ENCODE measurements at places on chromosomes 3 and 15.
A peak's percentile ranks its signal among the peaks of the same experiment; 100 is the strongest.

GRCh38 chr3:181006541-181006940, 17.0 kb upstream of the DNAJC19 start:
- no peak for DNase-seq

DNA sequence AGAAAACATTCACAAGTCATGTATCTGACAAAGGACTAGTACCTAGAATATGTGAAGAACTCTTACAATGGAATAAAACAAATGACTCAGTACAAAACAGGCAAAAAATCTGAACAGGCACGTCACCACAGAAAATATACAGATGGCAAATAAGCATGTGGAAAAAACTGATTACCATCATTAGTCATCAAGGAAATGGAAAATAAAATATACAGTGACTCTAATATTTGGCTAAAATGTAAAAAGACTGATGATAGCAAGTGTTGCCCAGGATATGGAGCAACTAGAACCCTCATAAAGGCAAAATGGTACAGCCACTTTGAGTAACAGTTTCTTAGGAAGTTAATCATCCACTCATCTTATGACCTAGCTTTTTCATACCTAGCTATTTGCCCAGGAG, 95.8 kb upstream of the ABHD17C start:
- no peak for DNase-seq

DNA sequence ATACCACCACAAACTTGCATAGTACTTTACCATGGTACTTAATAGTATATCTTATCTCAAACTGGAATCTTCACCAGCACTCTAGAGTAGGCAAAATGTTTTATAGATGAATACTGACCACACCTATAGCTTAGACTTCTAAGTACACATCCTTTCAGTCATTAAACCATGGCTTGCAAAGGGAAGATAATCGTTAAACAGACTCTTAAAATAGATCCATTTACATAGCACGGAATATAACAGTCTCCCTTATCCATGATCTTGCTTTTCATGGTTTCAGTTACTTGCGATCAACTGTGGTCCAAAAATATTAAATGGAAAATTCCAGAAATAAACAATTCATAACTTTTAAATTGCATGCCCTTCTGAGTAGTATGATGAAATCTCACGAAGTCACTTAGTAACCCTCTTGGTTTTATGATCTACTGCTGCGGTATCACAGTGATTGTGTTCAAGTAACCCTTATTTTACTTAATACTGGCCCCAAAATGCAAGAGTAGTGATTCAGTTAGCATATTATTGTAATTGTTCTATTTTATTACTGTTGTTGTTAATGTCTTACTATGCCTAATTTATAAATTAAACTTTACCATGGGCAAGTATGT, 111.4 kb downstream of the HERC1 start:
- DNase-seq: no peak

- DNase-seq: no peak
Observed at GRCh38 chr3:171218069-171218468, 191.5 kb upstream of the SLC2A2 start.

DNA sequence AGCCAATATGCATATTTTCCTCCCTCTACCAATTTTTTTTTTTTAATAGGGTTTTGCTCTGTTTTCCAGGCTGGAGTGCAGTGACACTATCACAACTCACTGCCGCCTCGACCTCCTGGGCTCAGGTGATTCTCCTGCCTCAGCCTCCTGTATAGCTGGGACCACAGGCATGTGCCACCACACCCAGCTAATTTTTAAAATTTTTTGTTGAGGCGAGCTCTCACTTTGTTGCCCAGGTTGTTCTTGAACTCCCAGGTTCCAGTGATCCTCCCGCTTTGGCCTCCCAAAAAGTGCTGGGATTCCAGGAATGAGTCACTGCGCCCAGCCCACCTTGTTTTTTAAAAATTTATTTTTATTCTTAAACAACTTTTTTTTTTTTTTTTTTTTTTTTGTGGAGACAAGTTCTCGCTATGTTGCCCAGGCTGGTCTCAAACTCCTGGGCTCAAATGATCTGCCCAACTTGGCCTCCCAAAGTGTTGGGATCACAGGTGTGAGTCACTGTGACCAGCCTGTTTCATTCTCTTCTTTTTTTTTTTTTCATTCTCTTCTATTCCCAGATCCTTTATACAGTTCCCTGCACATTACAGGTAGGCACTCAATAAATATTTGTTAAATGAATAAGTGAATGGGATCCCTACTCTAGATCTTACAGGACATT, 40.5 kb upstream of the PIK3CB start:
- no peak for DNase-seq

- no peak for DNase-seq
Observed at GRCh38 chr15:85692873-85693272, 101.9 kb downstream of the KLHL25 start.

DNA sequence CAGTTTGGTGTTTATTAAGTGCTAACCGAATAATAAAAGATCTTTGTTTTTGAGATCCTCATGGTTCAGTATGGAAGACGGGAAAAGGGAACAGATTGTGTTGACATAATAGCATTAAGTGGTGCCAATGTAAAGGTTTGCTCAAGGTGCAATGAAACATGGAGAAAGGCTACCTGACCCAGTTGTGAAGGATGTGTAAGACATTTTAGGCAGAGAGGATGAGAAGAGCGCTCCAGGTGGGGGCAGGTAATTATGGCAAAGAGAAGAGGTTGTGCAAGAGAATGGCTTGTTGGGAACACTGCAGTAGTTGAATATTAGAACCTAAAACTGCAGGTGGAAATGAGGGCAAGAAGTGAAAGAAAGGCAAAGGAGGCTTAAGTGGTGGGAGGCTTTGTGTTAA, 140.8 kb downstream of the DIPK2A start:
- no peak for DNase-seq

DNA sequence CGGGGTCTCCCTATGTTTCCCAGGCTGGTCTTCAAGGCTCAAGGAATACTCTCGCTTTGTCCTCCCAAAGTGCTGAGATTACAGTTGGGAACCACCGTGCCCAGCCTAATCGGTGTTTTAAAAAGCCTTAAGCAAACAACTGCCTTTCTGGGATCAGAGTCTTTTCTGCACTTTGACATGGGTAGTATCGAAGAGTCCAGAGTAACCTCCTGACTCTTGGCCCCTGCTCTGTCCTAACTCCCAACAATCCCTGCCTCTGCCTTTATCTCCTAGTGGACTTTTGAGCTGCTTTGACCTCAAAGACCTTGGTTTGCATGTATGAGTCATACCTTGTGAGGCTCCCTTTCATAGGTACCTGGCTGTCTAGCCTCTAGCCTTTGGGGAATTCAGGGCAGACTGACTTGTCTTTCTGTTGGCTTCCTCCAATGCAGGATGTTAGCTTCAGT, 21.0 kb upstream of the HACD2 start:
- no peak for DNase-seq

DNA sequence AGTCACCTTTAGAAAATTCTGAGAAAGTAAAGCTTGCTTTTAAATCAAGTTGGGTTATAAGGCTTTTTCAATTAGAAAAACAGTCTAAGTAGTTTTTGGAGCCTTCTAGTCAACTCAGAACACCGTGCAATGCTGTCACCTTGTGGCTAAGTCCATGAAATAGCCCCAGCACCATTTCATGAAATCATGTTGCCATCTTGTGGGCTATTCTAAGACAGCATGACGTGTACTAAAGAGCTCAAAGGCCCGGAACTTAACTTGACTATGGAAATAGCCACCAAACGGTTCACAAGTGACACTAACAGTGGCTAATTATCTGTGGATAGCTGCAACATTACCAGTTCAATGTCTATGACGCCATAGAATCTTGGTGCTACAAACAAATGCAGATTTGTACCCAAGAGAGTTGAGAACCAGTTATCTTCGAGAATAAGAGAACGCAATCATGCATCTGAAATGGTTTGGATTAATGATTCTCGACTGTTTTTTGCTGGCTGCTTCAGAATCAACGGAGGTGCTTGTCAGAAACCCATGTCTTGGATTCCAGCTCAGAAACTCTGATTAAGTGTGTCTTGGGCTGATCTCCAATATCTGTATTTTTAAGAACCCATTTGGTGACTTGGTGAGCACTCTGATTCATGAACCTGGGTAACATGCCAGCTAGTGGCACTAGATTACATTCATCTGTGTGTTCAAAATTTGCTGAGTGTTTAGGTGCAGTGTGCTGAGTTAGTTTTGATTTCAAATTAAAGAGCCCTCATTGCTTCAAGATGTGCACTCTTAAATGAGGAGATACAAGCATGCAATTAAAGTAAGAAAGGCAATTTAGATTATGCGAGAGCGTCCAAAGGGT, 111.2 kb upstream of the MCTP2 start:
- DNase-seq: peak; percentile 94

- DNase-seq: no peak
Observed at GRCh38 chr3:179181993-179182551, 33.9 kb downstream of the PIK3CA start.

DNA sequence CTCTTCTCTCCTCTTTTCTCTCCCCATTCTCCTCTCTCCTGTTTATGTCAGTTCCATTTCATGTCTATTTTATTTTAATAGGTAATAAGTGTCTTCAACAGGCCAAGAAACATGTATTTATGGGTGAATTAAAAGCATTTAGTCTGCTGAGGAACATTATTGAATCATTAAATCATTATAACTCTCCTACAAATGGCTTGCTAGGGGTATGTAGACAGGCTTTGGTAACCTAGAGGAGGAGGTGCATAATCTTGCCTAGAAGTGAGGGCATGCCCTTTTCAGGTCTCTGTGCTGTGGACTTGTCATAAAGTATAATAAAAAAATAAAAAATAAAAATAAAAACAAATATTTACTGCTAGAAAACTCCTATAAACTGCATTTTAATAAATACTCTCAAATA, 88.9 kb upstream of the SNTN start:
- no peak for DNase-seq

- no peak for DNase-seq
Observed at GRCh38 chr15:32636410-32636809, 5.1 kb upstream of the SCG5 start.

DNA sequence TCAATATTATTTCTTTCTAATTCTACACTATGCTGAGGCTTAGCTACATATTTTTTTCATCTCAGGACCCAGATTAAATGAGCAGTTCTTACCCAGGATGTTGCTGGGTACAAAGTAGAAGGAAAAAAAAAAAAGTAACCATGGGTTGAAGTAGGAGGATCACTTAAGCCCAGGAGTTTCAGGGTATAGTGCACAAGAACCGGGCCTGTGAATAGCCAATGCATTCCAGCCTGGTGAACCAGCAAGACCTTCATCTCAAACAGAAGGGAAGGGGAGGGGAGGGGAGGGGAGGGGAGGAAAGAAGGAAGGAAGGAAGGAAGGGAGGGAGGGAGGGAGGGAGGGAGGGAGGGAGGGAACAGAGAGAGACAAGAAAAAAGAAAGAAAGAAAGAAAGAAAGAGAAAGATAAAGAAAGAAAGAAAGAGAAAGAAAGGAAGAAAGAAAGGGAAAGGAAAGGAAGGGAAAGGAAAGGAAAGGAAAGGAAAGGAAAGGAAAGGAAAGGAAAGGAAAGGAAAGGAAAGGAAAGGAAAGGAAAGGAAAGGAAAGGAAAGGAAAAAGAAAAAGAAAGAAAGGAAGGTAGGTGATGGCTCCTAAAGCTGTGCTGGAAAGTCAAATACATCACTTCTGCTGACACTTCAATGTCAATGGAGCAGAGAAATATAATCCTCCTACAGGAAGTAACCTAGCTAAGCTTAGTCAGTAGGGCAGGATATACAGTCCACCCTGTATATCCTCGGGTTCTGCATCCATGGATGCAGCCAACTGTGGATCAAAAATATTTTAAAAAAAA, 206.8 kb upstream of the TGFBR2 start:
- no peak for DNase-seq

GRCh38 chr15:57824186-57824585, 117.7 kb downstream of the POLR2M start:
- DNase-seq: no peak

DNA sequence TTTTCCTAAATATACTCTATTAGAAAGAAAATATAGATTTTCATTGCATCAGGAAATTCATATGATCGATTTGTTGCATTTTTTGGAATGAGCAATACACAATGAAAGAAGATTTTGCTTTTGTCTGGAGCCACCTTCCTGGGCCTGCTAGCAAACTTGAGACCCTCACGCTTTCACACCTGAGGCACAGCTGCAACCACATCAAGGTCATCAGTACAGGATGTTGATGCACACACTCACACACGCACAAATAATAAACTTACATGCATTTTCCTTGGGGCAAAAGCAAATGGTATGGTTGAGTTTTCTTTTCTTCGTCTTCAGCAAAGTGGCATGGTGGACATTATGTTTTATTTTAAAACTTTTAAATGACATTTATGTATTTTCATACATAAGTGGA, 64.8 kb upstream of the SATB1 start:
- no peak for DNase-seq
